Umbilical cord (tissue), 2 donors: ENCODE measurements at places on chromosomes 13 and 19. TPM values are rescaled to one million over a fixed set of nuclear protein-coding genes. Genes with fewer than 3 reads are reported as not detected.

DNA sequence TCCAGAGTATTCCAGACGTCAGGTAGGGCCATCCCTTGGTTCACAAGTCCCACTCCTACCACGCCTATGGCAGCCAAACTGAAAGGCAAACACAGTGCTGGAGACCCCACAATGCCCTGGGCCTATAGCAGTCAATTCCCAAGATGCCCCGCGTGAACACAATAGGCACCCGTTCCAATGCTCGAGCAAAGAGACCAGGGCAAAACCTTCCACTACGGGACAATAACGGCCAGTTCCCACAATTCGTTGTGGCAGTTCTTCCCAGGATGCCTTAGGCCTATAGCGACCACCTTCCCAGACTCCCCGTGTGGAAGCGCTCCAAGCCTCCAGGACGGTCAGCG, 538 bp downstream of the ZNF428 start:
- no peak for DNase-seq

GRCh38 chr19:48544856-48545750, 6.9 kb upstream of the SULT2B1 start:
- no peak for DNase-seq

The FAM216B gene
- total RNA-seq: 1.2 TPM

The PALM3 gene
- total RNA-seq: not detected

- DNase-seq: peak; percentile 93
Measured at GRCh38 chr19:7792281-7792680, 29.2 kb downstream of the CLEC4M start.

GRCh38 chr19:45376045-45376724, 5.8 kb upstream of the ERCC2 start:
- DNase-seq: peak; percentile 73

The SMIM17 gene
- 3.4 TPM for total RNA-seq

DNA sequence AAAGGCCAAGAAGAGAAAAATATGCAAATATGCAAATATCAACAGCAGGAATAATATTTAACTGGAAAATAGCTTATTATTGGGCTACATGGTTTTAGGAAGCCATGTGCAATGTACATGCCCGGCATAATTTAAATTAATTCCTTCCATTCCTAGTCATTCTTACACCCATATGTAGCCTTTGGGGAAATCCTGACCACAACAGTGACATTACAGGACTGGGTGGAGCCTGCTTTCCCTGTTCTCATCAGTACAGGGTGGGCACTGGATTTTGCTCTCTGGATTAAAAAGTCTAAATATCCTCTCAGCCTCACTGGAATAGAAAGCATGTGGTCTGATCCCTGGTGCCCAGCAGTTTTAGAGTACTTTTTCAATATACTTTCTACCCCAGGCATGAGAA, 198.2 kb downstream of the DNAJC15 start:
- no peak for DNase-seq

DNA sequence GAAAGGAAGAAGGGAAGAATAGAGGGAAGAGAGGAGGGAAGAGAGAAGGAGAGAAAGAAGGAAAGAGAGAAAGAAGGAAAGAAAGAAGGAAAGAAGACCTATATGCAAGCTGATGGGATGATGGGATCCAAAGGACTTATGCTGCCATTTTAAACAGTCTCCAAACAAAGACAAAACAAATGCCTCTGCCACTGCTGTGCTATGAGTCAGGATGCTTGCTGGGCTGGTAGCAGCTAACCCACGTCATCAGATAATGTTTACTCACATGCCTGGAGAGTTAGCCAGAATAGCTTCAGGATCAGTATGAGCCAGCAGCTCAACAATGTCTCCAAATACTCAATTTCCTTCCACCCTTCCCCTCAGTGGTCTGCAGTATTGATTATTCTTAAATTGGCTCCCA, 12.0 kb upstream of the ZNF274 start:
- no peak for DNase-seq

DNA sequence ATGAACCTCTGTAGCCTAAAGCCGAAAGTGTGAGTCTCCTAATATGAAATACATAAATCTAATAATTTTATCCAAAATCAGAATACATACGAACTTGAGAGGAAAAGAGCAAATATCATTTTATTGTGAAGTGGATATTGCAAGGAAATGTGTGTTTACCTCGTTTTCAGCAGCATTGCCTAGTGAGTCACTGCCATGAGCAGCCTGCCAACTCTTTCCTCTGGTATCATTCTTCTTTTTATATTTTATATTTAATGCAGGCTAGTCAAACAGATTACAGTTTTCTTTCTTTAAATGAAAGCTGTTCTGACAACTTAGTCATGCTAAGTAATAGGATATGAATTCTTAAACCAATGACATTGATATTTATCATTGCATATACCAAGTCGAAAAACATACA, 44.2 kb downstream of the EDNRB start:
- DNase-seq: peak; percentile 24

The IGLON5 gene
- total RNA-seq: 2.2 TPM

- no peak for DNase-seq
Measured at GRCh38 chr19:33343301-33343700, 30.2 kb upstream of the CEBPG start.

DNA sequence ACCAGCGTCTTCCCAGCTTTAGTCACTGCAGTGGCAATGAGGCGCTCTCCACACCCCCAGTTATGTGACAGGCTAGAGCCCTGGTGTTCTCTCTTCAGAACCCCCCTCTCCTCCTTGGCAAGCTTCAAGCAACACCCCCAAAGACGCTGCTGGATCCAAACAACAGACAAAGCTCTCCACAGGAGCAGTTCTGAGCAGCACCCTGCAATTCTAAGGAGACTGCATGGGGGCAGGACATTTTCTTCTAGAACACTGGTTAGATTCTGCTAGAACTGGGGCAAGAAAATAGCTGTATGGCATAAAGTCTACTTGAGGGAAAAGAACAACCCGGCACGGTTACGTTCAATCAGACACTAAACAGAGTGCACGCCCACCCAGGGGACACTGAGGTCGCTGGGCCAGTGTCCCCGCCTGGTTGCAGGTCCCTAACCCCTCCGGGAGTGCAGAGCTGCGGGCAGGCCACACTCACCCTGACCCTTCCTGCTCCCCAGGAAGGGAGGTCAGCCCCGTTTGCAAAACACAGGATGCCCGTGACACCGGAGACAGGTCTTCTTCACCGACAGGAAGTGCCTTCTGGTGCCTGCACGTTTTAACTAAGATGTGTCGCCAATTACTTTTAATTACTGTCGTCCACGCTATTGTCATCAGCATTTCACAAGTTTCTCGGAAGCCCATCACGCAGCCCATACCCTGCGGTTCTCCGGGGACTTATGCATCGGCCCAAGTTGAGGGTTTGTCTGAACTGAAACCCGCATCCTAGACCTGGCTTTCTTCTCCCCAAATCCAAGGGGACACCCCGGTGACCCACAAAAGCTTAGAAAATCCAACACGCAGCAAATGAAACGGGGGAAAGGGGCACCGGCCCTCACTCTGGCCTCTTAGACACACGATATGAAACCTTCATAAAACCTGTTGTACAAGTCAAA, 943 bp downstream of the GJB6 start:
- no peak for DNase-seq

DNA sequence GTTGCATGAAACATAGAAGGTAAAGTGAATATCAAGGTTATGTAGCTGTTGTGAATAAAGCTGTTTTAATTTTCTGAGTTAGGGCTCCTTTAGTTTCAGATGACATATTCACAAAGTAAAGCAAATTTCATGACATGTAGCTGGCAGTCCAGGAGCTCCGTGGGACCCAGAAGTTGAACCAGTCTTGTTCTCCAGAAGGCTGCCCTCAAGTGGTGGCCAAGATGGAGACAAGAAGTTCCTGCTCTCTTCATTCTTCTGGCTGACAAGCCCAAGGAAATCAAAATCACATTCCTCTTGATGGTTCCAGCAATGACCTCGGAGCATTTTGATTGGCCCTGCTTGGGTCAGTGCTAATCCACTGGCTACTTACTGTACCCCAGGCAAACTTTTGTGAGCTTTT, 128.7 kb downstream of the LIG4 start:
- DNase-seq: peak; percentile 2

The PSG6 gene
- 0.96 TPM for total RNA-seq

DNA sequence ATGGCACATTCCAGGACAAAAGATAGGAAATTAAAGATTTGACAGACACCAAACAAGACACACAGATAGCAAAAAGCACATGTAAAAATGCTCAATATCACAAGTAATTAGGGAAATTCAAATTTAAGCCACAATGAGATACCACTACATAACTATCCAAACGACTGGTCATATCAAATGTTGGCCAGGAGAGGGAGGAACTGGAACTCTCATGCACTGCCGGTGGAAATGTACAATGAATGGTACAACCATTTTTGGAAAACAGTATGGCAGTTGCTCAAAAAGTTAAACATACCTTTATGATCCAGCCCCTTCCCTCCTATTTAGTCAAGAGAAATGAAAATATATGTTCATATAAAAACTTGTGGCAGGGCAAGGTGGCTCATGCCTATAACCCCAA, 36.8 kb upstream of the CYP2S1 start:
- no peak for DNase-seq

The LRRC63 gene
- 0.72 TPM for total RNA-seq

The ZNF793 gene
- 10.4 TPM for total RNA-seq

DNA sequence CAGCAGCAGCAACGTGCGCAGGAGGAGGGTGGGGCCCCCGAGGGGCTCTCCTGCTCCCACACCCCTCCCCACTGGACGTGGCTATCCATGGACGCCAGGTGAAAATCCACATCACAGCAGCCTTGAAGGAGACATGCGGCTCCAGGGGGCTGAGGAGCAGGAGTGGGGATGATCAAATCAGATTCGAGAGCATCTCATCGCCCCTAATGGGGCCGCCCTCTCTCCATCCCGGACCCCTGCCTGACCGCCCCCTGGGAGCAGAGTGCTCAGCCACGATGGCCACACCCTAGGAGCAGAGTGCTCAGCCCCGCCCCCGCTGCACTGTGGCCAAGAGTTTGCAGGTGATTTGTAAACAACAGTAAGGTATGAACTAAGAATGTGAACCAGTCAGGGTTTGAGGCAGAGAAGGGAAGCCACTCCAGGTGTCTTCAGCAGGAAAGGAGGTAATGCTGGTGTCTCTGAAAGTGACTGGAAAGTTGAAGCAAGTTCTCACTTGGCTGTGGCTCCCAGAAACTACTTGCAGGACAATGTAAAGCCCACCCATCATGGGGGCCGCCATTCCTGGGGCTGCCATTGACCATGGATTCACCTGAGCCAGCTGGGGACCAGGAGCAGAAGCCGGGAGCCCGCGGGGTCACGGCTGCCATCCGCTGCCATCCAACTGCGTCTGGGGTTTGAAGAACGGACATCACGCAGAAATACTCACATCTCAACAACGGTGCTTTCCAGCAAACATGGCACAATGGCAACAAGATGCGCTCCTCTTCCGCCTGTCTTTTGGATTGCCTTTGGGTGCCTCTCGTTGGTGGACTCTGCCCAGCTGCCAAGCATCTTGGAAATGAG, 71.8 kb downstream of the SPACA7 start:
- no peak for DNase-seq

GRCh38 chr13:99471221-99472121, 29.8 kb upstream of the TM9SF2 start:
- no peak for DNase-seq

DNA sequence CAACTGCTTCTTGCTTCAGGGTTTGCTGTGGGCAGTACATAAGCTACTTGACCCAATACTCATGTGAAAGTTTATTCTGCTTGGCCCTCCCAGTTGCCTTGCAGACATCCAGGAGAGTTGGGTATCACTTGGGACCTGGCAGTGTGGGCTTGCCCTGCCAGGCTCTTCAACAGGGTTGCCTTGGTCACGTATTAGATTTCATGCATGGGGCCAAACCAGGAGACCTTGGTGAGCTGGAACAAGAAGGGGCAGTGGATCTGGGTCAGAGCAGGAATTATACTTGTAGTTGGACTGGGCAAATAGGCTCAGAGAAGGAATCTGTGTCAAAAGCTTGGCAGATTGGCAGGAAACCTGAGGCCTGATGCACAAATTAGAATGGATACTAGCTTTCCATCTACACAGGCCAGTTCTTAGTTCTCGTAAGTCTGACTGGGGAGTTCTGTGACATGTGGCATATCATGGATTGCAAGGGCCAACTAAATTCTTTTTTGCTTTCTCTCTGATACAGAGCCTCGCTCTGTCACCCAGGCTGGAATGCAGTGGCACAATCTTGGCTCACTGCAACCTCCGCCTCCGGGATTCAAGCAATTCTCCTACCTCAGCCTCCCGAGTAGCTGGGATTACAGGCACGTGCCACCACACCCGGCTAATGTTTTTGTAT, 192.6 kb upstream of the SERP2 start:
- no peak for DNase-seq

- no peak for DNase-seq
Measured at GRCh38 chr19:2551864-2552185, 75.9 kb downstream of the GADD45B start.

DNA sequence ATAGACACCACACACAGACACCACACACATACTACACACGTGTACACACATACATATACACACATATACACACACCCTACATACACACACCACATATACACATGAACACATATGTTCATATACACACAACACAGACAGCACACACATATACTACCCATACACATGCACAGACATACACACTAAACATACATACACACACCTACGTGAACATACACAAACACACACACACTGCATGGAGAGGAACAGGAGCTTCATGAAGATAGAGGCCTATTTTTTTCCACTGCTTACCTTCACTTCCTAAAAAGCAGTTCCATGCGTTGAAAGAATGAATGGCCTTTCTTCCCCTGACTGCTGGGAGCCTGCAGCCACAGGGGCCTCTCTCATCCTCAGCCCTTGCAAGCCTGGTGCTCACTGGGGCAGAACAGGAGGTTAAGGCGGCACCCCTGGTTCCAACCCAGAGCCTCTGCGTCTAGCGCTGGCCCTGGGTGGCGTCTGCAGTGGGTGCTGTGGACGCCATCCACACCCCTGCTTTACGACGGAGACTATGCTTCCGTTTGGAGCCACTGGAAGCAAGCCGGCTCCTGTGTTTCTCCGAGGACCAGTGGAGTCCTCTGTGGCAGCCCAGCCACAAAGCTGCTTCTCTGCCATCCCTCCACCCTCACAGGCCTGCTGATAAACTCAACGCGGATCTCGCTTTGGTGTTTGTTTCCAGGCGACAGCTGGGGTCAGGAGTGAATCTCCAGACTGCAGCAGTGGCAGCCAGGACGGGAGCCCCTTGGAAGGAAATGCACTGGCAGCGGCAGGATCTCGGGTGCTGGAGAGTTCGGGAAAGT, 1.9 kb upstream of the RASA3 start:
- DNase-seq: no peak

DNA sequence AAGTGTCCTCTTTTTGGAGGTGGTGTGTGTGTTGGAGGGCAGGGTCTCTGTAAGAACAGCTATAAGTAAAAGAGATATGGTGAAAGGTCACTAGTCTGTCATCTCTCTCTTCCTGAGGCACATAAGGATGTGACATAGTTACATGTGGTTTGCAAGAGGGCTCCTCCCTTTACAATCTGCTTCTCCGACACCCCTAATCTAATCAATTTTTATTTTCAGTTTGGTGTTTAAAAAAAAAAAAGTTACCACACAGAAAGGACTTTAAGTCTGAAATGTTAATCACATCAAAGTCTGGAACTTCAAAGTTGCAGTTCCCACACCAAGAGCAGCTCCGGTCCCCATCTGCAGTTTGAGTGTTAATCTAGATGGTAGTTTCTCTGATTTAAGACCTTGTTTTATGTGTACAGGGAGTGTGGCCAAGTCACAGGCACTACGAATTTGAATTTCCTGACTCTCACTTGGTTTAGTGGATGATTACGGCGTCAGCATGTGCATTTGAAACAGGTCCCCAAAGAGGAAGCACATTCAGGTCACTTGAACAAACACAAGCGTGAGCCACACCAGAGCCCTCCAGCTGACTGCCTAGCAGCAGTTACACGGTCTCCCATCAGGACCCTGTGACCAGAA, 53.1 kb downstream of the FOXO1 start:
- DNase-seq: no peak

GRCh38 chr19:45793178-45793564, 526 bp upstream of the DMWD start:
- no peak for DNase-seq

The ZNF792 gene
- 6.3 TPM for total RNA-seq

The LGI4 gene
- 10.6 TPM for total RNA-seq

The KIR3DL1 gene
- 1.7 TPM for total RNA-seq
